ENCODE measurements at places on chromosomes 7 and 10. TPM values are rescaled to one million over a fixed set of nuclear protein-coding genes. Genes with fewer than 3 reads are reported as not detected.
A peak's percentile ranks its signal among the peaks of the same experiment; 100 is the strongest.

TLL2 gene
- 0.03 TPM for polyA plus RNA-seq

UNCX gene
- polyA plus RNA-seq: not detected

SEMA3C gene
- polyA plus RNA-seq: 19.3 TPM

NPC1L1 gene
- polyA plus RNA-seq: 0.03 TPM

GBX1 gene
- polyA plus RNA-seq: not detected

DNA sequence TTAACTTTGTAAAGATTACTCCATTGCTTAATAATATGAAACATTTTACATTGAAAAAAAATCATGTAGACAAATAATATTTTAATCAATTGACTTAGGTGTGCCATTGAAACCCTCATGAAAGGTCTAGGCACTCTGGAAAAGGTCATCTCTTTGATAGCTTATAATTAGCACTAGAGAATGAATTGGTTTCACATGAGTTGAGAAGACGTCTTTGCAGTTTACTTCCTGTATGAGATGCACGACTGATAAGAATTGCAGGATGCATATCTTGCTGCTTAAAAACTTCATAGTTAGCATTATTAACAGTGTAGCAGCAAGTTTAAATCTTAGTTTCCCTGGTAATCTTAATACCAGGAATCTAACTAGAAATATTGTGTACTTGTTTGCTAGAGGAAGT lies 614.2 kb upstream of the COBL start:
- DNase-seq: no peak

DNA sequence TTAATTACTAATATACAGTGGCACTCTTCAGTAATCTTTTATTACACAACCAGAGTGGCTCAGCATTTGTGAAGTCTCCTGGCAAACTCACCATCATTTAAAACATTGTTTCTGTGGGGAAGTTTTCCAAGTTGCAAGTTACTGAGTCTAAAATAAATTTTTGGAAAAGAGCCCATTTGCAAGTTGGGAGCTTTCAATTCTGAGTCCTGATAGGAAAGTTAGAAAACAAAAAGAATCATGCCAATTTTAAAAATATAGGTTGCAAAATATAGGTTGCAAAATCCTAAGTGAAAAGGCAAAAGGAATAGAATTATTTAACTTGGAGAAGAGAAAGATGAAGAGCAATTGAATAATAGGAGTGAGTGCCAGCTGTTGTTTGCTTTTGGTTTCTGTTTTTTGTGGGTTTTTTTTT lies 378.8 kb upstream of the C7orf33 start:
- no peak for DNase-seq

DNA sequence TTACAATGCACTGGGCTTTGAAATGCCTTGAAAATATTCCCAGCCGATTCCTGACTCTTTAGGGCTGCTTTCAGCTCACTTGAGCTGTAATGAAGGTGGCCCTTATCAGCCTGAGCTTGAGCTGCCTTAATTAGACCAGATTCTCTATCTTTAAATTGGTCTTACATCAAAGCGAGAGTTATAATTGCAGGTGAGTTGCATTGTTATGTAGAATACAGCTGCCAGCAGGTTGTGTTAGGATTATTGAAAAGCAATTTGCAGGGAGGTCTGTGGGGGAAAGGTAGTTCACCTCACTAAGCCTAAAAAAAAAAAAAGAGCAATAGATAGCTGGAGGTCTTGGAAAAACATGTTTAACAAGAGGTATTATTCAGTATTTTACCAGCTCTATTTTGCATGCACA lies 142.2 kb upstream of the HABP2 start:
- no peak for DNase-seq

GRCh38 chr10:48993627-48994026 lies 54.0 kb upstream of the LRRC18 start:
- DNase-seq: no peak

DNA sequence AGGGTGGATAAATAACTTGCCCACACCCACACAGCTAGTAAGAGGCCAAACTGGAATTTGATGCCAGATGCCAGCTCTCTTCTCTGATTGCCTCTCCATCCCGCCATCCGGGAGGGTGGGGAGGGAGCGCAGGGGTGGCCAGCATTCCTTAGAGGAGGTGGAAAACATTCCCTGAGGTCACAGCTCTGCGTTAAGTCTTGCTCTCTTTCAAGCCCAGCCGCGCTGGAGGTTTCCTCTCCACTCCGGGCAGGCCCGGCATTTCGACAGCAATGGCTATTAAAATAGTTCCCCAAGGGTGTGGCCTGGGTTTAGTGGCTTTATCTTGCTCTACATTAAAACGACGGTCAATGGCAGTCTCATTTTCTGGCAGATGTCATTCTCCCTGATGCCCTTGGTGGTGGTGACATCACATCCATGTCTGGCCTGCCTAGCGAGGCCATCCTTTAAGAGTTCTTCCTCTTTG lies 16.1 kb upstream of the C10orf71 start:
- no peak for DNase-seq

DNA sequence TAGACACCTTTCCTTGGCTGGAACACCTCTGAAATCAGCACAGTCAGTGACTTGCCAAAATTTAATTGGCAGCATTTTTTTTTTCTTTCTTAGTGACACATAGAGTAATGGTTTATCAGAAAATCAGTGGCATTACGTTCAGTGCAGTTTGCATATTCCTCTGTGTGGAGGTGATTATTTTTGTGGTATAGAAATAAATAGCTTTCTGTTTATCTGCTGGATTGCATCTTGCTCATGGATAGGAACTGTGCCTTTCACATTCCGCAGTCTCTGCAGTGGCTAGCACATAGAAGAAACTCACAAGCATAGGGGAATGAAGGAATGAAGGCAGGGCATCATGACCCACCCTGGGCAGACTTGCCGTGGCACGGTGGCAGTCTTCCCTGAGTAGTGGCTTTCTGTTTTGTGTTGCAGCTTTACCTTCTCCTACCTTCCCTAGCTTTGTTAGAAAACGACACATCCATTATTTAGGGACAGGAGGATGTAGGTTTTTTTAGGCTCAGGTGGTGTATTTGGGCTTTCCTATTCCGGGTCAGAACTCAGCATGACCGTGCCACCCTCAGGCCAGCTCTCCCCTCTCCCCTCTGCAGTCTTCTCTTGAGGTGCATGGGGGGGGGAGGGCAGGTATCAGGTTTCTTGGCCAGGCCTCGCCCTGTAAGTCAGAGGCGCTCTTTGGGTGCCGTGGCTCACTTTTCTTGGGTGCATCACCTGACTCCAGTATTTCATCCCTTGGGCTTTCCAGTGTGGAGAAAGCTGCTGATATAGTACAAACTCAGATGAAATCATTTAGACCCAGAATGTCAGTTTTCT lies 112.5 kb upstream of the GJD4 start:
- DNase-seq: no peak

DNA sequence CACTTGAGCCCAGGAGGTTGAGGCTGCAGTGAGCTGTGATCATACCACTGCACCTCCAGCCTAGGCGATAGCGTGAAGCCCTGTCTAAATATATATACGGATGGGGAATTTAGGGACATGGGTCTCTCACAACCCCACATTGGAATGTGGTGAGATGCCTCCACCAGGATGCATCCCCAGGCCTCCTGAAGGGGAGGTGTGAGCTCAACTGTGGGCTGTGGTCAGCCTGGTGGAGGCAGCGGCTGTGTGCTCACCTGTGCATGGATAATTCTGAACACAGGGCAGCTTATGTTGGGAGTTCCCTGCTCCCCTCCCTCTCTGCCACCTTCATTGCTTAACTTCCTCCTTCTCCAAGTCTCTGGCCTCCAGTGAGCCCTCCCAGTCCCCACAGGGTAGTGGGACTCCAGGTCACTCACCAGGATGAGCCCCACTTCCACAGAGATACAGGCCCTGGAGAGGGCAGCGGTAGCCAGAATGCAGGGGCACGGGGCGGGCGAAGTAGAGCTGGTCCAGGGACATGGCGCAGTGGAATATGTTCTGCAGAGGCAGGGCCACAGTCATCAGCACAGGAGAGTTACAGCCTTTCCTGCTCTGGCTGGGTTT lies 30.4 kb downstream of the PYROXD2 start:
- no peak for DNase-seq

DNA sequence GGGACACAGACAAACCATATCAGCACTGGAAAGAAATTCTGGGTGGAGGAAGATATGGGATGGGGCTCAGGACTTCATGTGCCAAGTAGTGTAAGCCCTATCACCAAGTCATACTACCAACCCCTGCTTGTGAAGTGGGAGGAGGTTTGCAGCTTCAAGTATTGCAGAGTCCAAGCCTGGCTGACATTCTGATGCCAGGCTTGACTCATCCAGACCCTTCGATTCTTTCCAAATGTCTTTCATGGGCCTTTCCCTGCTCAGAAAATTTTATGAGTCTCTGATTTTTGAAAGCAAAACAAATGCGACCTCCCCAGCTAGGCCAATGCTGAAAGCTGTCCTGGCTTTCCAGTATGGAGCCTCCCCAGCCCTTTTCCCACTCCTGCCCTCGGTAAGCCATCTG lies 45.1 kb upstream of the SMNDC1 start:
- no peak for DNase-seq

DNA sequence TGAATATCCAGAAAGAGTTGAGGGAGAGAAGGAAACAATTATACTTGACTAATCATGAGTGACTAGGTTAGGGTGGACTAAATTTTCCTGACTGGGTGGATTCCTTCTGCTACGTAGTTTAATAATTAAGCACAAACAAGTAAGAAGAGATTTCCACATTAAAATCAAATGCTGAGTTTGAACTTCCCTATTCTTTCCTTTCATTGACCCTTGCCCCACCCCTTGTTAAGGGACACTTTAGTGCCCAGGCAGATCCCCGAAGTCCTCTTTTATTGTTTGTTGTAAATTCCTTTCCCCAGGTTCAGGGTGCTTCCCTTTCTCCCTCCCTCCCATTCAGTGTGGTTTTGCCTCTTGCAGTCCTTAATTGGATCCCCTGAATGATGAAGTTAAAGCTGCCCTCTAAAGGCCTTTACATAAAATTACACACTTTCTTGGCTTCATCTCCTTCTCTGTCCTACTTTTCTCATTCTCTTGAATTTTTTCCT lies 8.8 kb upstream of the SPAM1 start:
- DNase-seq: peak; percentile 0

GRCh38 chr7:24576171-24577025 lies 3.1 kb downstream of the PALS2 start:
- peak; percentile 77 for DNase-seq
